ENCODE measurements at places on chromosomes 5 and 9. TPM values are rescaled to one million over a fixed set of nuclear protein-coding genes. Genes with fewer than 3 reads are reported as not detected.

CDC20B gene
- polyA plus RNA-seq, result 18.4 TPM

PCDHB9 gene
- 4.2 TPM for polyA plus RNA-seq

SHROOM1 gene
- polyA plus RNA-seq, result 14.7 TPM

- DNase-seq, result no peak
Measured at GRCh38 chr5:6803981-6804550, 90.8 kb downstream of the TENT4A start.

DNA sequence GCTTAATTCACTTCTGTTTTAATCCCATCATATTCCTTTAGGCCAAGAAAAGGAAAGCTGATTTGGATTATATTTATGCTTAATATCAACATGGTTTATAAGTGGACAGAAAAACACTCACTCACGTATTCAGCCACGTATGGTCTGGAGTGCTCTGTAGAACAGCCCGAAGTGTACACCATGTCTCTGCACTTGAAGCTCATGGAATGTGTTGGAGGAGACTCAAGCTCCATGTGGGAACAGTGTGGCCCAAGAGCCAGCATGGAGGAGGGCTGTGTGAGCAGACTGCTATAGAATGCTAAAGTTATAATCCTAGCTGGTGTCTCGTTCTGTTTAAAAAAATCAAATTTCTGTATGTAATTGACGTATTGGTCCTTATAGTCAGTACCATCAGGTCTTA is 32.9 kb downstream of the OTULINL start:
- no peak for DNase-seq

- DNase-seq, result no peak
Measured at GRCh38 chr9:4243113-4243512, 56.8 kb downstream of the GLIS3 start.

DNA sequence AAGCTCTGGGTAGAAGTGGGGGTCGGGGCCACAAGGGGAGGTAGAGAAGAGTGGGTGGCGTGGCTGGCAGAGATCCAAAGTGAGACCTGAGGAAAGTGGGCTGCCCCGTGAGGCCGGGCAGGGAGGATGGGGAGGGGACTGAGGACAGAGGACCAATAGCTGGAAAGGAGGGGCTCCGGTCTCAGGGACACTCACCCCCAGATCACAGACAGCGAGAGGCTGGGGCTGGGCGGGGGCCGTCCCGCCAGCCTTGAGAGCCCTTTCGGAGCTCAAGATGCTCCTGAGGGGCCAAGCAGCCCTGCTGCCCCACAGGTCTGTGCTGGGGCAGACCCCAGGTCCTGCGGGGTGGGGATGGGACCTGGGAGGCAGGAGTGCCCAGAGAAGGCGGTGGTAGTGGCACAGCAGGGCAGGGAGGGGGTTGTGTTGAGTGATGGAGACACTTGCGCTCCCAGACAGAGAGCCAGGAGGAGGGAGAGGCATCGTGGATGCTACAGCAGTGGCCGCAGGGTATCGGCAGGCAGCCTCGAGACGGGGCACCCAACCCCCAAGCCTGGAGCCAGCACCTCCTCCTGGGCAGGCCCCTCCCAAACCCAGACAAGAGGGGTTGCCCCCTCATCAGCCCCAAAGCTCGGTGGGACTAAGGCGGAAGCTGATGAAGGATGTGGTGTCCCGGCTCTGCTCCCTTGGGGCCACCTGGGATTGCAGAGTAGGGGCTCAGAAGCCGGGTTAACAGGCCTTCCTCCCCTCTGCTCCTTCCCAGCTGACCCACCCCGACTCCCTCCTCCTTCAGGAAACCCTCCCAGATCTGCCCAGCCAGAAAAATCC is 3.4 kb downstream of the SARDH start:
- no peak for DNase-seq

DNA sequence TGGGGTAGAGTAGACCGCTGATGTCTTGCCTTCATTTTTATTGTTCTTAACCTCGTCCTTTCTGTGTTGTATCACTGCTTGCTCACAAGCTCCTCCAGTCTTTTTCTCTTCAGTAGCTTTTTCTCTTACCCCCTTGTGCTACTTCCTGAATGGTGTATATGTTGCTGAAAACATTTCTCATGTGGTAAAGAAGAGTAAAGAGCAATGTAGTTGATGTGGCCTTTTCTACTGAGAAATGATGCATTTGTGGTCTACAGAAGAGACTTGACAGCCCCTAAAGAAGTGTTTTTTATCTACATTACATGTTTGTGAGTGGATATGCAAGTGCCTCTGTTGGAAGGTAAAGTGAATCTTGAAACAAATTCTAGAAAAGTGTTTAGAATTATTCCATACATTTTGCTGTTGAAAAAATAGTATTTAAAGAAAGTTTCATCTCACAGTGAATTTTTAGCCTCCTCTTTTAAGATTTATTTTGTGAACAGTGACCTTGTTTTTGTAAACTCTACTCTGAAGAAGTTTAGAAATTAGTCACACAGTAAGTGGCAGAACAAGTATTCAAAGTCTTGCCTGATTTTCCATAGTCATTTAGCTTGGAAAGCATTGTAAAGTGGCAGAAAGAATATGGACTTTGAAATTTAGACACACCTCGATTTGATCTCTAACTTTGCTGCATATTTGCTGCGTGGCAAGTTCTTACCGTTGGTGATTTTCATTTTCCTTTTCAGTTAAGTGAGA is 17.4 kb downstream of the CDC42SE2 start:
- DNase-seq, result no peak
